ENCODE measurements at places on chromosomes 4 and X.

DNA sequence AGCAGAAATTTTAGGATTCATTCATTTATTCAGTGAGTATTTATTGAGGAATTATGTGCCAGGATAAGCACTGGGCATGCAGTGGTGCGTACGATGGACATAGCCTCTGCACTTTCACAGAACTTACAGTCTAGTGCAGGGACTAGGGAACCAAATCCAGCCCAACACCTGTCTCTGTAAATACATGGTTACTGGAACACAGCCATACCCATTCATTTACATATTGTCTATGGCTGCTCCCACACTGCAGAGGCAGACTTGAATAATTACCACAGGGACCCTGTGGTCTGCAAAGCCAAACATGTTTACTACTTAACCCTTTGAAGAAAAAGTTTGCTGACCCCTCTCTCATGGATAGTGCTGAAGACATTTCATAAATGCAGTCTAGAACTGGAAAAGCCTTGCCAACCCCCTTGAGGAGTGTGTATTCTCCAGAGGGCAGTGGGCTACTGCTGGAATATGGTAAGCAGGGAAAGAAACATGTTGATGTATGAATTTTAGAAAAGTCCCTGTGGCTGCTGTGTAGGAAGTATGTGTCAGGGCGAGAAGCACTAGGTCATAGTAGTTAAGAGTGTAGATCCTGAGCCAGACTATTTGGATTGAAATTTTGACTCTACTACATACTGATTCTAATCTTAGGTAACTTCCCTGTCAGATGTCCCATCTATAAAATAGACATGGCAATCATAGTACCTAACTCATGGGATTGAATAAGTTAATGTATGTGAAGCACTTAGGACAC is 75.5 kb downstream of the GALNT7 start:
- no peak for DNase-seq

DNA sequence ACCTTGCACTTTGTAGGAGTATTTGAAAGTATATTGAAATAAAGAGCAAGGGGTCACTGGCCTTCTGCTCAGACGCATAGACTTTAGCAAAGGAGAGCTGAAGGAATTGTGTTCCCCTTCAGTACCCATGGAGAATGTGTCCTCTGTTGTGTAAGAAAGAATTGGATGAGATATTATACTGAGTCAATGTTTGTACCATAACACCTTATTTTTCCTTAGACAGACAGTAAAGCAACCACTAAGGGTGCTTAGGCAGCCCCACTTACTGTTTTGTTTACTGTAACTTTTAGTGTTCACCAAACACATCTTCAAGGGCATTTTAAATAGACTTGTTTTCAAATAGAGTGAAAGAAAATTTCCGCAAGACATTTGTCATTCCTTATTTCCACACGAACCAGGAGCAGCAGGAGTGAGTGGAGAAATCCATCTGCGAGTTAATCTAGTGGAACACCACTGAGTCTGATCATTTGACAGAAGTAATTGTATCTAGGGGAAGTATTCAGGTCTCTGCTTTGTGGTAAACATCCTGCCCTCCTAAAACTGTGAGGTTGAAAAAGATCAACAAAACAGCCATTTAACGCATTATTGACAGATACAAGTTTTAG is 89.5 kb downstream of the SLIT2 start:
- DNase-seq: no peak

GRCh38 chrX:47927212-47927611 is 76.6 kb downstream of the ZNF182 start:
- no peak for DNase-seq

- no peak for DNase-seq
Observed at GRCh38 chr4:176191974-176192373, 3.4 kb downstream of the SPATA4 start.

GRCh38 chrX:53249408-53250042 is 24.5 kb upstream of the KDM5C start:
- DNase-seq: no peak

DNA sequence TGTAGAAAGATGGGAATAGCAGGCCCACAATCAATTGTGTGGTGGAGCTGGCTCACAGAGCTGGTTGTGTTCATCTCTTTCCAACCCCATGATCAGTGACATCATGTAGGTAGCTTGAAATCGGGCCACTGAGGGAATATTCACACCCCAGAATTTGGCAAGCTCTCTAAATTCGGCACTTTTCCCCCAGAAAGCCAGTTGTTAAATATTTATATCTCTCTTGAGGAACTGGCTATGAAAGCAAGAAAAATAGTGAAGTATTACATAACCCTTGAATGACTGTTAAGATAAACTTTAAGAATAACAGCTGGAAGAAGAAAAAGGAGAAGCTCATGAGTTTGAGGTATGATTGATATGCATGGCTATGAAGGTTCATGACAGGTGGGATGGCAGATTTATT is 38.9 kb downstream of the GPRIN3 start:
- DNase-seq: no peak

GRCh38 chr4:90419124-90419711 is 292.0 kb downstream of the CCSER1 start:
- DNase-seq: peak; percentile 32

GRCh38 chr4:159607809-159608208 is 504.9 kb downstream of the RAPGEF2 start:
- no peak for DNase-seq

DNA sequence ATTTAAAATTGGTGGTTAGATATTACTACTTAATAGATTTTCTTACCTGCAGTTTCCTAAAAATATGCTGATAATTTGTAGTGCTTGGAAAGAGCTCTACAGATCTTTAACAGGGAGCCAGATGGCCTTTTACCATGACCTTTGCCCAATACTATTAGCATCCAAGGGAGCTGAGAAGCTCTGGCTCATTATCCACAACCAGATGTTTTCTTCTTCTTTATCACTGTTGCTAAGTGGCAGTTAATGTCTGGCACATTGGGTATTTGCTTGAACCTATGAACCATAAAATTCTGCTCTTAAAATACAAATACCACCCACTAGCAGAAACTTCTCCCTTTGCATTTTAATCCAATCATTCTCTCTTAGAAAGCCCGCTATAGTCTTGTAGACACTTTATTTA is 1480.3 kb downstream of the C4orf33 start:
- DNase-seq: no peak

All from Jurkat, Clone E6-1 (cell line).